ENCODE measurements at places on chromosomes 7 and 10. TPM values are rescaled to one million over a fixed set of nuclear protein-coding genes. Genes with fewer than 3 reads are reported as not detected.

GRCh38 chr7:48360574-48360973 lies 189.3 kb downstream of the ABCA13 start:
- no peak for DNase-seq
- H3K27ac ChIP-seq, result no peak overlapping the region
- H3K36me3 ChIP-seq, result no peaks in the 10 kb centered on the region
- no peak overlapping the region for H3K4me3 ChIP-seq
- H3K4me1 ChIP-seq, result no peaks in the 10 kb centered on the region

GRCh38 chr10:14806318-14806717 lies 31.5 kb downstream of the CDNF start:
- no peaks in the 10 kb centered on the region for H3K36me3 ChIP-seq
- H3K27me3 ChIP-seq, result no peaks in the 10 kb centered on the region
- no peak overlapping the region for H3K4me3 ChIP-seq

DNA sequence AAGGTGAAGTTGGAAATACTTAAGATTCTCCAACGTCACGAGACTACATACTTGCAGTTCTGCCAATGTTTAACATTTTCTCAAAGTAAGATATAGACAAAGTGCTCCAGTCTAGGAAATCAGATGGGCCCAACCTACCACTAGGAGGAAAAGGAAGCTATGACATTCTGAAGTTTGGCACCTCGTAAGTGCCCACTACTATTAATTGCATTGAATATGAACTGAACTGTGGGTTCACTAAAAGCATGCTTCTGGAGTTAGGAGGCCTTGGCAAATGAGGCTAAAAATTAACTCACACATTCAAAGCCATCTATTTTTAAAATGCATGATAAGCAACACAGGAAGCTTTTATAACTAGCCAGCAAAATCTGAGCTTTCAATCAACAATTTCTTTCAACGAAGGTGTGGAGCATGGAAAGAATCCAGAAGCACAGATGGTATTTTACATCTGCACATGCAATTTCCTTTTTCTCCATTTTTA lies 149.7 kb downstream of the LRRTM3 start:
- DNase-seq, result no peak
- H3K27ac ChIP-seq, result no peak overlapping the region
- H3K36me3 ChIP-seq, result no peaks in the 10 kb centered on the region
- H3K27me3 ChIP-seq, result no peaks in the 10 kb centered on the region

DNA sequence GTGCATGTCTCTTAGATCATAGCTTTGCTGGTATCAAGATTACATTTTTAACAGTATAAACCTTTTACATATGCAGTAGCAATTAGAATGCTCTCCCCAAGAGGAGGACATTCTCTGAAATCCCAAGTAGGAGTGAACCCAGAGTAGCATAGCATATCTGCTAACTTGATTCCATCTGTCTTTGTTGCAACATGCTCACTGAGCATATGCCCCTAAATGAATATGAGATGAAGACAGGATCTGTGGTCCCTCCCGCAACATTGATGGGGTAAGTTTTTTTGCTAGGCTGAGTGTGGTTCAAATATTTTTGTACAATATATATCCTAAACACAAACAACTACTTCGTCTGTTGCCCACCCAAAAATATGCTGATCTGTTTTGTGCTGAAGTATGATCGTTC lies 534.2 kb upstream of the C7orf33 start:
- no peak for DNase-seq
- no peaks in the 10 kb centered on the region for H3K4me1 ChIP-seq
- no peak overlapping the region for H3K27ac ChIP-seq
- H3K27me3 ChIP-seq, result no peaks in the 10 kb centered on the region
- no peak overlapping the region for H3K4me3 ChIP-seq

- no peaks in the 10 kb centered on the region for H3K27me3 ChIP-seq
- H3K27ac ChIP-seq, result peak overlapping the region; percentile 81
- H3K4me1 ChIP-seq, result peaks cover 16% of the 10 kb centered on the region
- H3K36me3 ChIP-seq, result no peaks in the 10 kb centered on the region
- H3K4me3 ChIP-seq, result peak overlapping the region; percentile 36
Measured at GRCh38 chr7:112362731-112363131, 87.5 kb upstream of the IFRD1 start.

DNA sequence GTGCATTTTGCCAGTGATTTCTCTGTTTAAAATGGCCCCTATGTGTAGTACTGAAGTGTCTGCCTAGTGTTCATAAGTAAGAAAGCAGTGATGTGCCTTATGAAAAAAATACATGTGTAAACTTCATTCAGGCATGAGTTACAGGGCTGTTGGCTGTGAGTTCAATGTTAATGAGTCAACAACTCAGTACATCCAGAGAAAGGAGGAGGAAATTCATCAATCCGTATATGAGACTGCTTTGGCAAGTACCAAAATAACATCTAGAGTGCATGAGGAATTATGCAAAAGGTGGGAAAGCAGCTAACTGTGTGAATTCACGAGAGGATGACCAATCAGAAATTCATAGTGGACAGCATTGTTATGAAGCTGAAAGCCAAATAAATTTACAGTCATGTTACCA lies 255.6 kb downstream of the ZEB1 start:
- H3K36me3 ChIP-seq, result no peaks in the 10 kb centered on the region
- no peak overlapping the region for H3K27ac ChIP-seq
- H3K27me3 ChIP-seq, result no peaks in the 10 kb centered on the region
- no peak overlapping the region for H3K4me3 ChIP-seq

DNA sequence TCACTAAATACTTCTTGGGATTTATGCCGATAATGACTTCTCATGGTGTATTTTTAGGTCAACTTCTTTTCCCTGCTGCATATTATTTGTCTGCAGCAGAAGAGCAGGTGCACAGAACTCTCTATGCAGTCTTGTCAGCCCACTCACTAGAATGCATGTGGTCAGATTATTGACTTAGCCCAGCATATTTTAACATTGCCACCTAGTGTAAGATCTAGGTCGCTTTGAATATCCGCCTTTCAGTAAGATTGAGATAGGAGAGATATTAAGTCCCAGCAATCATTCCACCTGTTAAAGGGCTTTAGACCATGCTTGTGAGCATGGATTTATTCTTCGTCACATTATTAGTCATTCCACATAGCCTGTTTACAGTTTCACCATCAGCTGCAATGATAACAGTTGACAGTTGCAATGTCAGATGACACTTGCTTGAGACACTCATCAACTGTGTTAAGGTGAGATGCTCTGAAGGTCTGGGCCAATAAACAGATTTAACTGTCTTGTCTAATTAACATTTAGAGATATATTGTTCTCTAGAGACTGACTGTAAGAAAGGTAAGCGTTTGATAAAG lies 491.7 kb downstream of the ARL4A start:
- H3K27me3 ChIP-seq, result no peaks in the 10 kb centered on the region
- H3K27ac ChIP-seq, result no peak overlapping the region
- no peak for DNase-seq
- H3K4me1 ChIP-seq, result no peaks in the 10 kb centered on the region

GRCh38 chr7:148290538-148290937 lies 300.0 kb upstream of the C7orf33 start:
- H3K4me3 ChIP-seq, result no peak overlapping the region
- H3K27ac ChIP-seq, result no peak overlapping the region
- no peaks in the 10 kb centered on the region for H3K27me3 ChIP-seq
- DNase-seq, result peak; percentile 79

DNA sequence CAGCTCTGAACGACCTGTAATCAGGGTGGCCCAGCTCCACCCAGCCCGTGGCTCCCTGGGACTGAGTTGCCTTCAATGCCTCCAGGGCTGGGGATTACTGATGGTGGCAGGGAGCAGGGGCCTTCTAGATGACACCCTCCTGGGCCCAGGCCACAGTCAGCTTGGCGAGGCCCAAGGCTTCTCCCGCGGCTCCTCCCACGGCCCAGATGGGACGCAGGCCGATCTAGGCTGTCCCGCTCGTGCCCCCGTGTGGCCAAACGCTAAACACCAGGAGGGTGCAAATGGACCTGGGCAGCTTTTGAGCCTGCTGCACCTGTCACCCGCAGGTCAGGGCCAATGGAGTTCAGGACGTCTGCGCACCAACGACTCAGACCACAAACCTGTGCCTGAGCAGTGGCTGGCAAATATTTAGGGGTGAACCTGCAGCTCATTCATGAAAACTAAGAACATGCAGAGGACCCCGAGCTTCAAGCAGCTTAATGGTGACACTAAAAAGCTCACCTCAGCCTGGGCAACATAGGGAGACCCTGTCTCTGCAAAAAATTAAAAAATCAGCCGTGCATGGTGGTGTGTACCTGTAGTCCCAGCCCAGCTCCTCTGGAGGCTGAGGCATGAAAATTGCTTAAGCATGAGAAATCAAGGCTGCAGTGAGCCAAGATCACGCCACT lies 43.2 kb downstream of the ASB13 start:
- H3K27me3 ChIP-seq, result no peaks in the 10 kb centered on the region
- H3K27ac ChIP-seq, result no peak overlapping the region
- no peaks in the 10 kb centered on the region for H3K36me3 ChIP-seq
- H3K4me3 ChIP-seq, result no peak overlapping the region

DNA sequence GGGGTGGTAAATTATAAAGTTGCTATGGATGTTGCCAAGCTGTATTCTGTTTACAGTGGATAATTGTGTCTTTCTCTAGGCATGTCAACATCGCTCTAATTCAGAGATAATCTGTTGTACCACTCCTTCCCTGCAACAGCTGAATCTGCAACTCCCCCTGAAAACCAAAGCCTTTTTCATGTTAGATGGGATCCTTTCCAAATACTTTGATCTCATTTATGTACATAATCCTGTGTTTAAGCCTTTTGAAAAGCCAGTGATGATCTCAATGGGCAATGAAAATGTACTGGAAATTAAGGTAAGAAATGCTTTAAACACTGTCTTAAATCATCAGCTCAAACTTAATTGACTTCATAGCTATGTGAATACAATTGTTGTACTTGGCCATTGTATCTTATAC lies 91.0 kb downstream of the MET start:
- no peak overlapping the region for H3K4me3 ChIP-seq
- no peaks in the 10 kb centered on the region for H3K27me3 ChIP-seq
- H3K27ac ChIP-seq, result no peak overlapping the region
- no peaks in the 10 kb centered on the region for H3K4me1 ChIP-seq
- H3K36me3 ChIP-seq, result no peaks in the 10 kb centered on the region
- no peak for DNase-seq

- no peak overlapping the region for H3K4me3 ChIP-seq
- peak overlapping the region; percentile 86 for H3K27ac ChIP-seq
- H3K4me1 ChIP-seq, result peaks cover 7% of the 10 kb centered on the region
Measured at GRCh38 chr7:104943502-104944343, 70.3 kb upstream of the KMT2E start.

GRCh38 chr10:123158682-123159081 lies 4.5 kb downstream of the BUB3 start:
- no peak overlapping the region for H3K4me3 ChIP-seq
- no peaks in the 10 kb centered on the region for H3K27me3 ChIP-seq
- no peak for DNase-seq
- H3K4me1 ChIP-seq, result no peaks in the 10 kb centered on the region

DNA sequence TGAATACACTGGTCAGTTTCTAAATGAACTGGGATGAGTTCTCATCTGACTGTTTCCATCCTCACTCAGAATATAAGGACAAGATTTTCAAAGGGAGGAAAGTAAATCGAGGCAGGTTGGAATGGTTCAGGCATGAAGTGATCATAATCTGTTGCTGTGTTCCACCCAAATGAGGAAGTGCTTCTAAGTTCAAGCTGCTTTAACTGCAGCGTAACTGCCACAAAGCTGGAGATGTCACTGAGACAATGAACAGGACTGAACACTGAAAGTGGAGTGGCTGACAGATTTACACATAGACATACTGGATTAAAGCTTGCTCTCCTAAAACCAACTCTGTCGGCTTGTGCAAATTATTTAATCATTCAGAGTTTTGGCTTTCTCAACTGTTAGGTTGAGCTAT lies 66.6 kb downstream of the GPR37 start:
- no peak overlapping the region for H3K4me3 ChIP-seq
- no peak overlapping the region for H3K27ac ChIP-seq
- H3K36me3 ChIP-seq, result no peaks in the 10 kb centered on the region
- no peaks in the 10 kb centered on the region for H3K27me3 ChIP-seq

- no peaks in the 10 kb centered on the region for H3K27me3 ChIP-seq
- no peak overlapping the region for H3K4me3 ChIP-seq
- no peak overlapping the region for H3K27ac ChIP-seq
- H3K36me3 ChIP-seq, result no peaks in the 10 kb centered on the region
- no peaks in the 10 kb centered on the region for H3K4me1 ChIP-seq
- DNase-seq, result no peak
Measured at GRCh38 chr10:15433850-15434537, 62.9 kb upstream of the FAM171A1 start.

- no peak overlapping the region for H3K4me3 ChIP-seq
- no peaks in the 10 kb centered on the region for H3K27me3 ChIP-seq
- no peaks in the 10 kb centered on the region for H3K36me3 ChIP-seq
Measured at GRCh38 chr10:22764639-22765038, 50.3 kb upstream of the PIP4K2A start.

Gene TDRD1
- total RNA-seq, result not detected

Gene UNC5B
- total RNA-seq, result 9.7 TPM

Gene CYP2C19
- 0.22 TPM for total RNA-seq

Gene ANKRD7
- total RNA-seq, result not detected

Gene AZGP1
- total RNA-seq, result not detected

Gene GARIN1A
- total RNA-seq, result 0.63 TPM

Gene MICALL2
- 24.8 TPM for total RNA-seq

Gene MEOX2
- total RNA-seq, result not detected

Gene CAPZA2
- 127 TPM for total RNA-seq
